Central memory CD8-positive, alpha-beta T cell (primary cell): ENCODE measurements at places on chromosomes 5 and 9.
A peak's percentile ranks its signal among the peaks of the same experiment; 100 is the strongest.

DNA sequence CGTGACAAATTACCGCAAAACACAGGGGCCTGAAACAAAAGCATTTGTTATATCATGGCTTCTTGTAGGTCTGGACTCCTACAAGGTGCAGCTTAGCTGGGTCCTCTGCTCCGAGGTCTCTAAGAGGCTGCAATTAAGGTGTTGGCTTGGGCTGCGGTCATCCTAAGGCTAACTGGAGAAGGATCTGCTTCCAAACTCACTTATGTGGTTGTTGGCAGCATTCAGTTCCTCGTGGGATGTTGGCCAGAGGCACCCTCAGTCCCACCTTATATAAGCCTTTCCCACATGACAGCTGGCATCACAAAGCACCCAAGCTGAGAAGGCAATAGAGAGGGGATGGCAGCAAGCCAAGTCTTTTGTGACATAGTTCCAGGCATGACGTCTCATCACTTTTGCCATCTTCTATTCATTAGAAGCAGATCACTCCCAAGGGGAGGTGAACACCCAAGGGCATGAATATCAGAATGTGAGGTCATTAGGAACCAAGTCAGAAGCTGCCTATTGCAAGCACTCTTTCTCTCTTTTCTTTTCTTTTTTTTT is 47.9 kb upstream of the ZBTB43 start:
- no peaks in the 10 kb centered on the region for H3K36me3 ChIP-seq
- no peak overlapping the region for H3K4me3 ChIP-seq
- H3K27ac ChIP-seq, result no peak overlapping the region
- H3K4me1 ChIP-seq, result no peaks in the 10 kb centered on the region
- DNase-seq, result no peak

DNA sequence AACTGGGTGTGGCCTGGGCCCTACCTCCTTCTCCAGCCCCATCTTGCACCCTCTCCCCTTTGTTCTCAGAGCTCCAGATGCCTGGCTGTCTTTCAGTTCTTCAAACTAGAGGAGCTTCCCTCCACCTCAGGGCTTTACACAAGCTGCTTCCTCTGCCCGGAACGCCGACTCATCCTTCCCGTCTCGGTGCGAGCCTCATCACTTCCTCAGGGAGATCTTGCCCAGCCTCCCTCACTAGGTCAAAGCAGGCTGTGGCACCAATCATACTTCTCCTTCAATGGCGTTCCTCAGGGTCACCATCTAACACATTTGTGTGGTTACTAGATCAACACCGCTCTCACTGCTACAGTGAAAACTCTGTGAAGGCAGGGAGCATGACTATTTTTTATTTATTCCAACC is 56.2 kb upstream of the ZSWIM6 start:
- DNase-seq, result no peak
- no peak overlapping the region for H3K27ac ChIP-seq
- peaks cover 6% of the 10 kb centered on the region for H3K4me1 ChIP-seq

DNA sequence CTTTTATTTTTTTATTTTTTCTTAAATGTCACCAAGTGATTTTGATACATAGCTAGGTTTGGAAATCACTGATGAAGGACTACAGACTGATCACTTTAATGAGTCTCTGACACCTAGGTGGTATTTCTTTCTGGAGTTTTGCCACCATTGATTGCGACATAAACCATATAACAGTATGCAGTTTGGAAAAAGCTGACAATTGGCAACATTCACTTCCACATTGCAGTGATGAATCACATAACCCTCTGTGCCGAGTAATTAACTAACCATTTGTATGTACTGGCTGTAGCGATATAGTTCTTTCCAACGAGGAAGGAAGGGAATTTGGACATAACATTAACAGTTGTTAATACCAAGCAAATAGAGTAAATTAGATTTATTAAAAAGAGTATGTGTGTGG is 222.9 kb upstream of the EFNA5 start:
- DNase-seq, result no peak
- H3K4me3 ChIP-seq, result no peak overlapping the region
- H3K27me3 ChIP-seq, result no peaks in the 10 kb centered on the region
- H3K27ac ChIP-seq, result no peak overlapping the region
- H3K4me1 ChIP-seq, result no peaks in the 10 kb centered on the region

DNA sequence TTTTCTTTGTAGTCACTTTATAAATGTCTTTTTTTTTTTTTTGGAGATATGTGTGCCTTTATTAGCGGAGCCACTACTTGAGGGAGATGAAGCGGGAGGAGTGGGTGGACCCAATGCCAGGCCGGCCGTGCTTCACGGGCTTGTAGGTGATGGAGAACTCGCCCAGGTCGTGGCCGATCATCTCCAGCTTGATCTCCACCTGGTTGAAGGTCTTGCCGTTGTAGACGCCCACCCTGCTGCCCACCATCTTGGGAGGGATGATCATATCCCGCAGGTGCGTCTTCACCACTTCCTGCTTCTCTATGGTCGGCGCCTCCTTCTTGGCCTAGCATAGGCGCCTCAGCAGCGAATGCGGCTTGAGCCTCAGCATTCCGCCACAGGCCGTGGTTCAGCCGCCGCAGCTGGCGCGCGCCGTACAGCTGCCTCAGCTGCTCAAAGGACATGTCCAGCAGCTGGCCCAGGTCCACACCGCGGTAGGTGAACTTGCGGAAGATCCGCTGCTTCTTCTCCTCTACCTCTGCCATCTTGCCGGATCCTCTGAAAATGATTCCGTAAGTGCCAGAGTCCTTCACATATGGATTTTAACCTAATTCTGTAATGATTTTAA is 1095.6 kb downstream of the MAT2B start:
- H3K27ac ChIP-seq, result no peak overlapping the region
- H3K4me3 ChIP-seq, result no peak overlapping the region
- no peaks in the 10 kb centered on the region for H3K4me1 ChIP-seq

DNA sequence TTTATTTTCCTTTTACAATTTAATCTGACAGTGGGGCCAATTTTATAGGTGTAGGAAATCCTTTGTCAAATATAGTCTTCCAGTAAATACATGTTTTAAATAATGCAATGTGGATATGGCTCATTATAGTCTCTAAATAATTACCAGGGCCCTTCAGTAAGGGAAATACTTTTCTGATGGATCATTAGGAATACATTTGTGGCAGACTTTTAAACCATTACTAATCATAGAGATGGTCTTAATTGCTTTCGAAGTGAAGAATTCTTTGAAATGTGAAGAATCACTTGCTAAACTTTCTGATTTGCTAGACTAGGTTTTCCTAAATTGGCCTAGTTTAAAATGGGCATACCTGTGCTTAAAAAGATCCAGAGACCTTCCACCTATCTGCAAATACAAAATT is 105.6 kb upstream of the ELL2 start:
- H3K4me3 ChIP-seq, result no peak overlapping the region
- H3K36me3 ChIP-seq, result no peaks in the 10 kb centered on the region
- H3K4me1 ChIP-seq, result no peaks in the 10 kb centered on the region
- H3K27me3 ChIP-seq, result no peaks in the 10 kb centered on the region

- peaks cover 8% of the 10 kb centered on the region for H3K27me3 ChIP-seq
- no peaks in the 10 kb centered on the region for H3K4me1 ChIP-seq
- no peaks in the 10 kb centered on the region for H3K36me3 ChIP-seq
- DNase-seq, result no peak
Observed at GRCh38 chr9:99745085-99745484, 76.6 kb upstream of the NR4A3 start.

DNA sequence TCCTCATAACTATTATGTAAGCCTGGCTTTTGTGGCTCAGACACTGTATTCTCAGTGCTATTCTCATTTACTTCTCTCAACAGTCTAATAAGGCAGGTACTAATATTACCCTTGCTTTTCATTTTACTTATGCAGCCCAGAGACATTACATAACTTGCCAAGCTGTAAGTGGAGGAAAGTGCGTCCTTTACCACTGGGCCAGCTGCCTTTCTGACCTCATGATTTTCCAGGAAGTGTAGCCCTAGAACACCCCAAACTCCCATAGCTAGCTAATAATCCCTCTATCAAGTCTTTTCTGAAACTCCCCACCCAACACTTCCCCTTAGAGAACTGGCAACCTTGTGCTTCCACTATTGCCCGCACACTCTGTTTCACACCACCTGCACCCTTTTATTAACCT is 192.9 kb upstream of the HMHB1 start:
- no peaks in the 10 kb centered on the region for H3K36me3 ChIP-seq
- no peak for DNase-seq
- no peak overlapping the region for H3K4me3 ChIP-seq
- peaks cover 7% of the 10 kb centered on the region for H3K27me3 ChIP-seq
- H3K27ac ChIP-seq, result no peak overlapping the region

- peaks cover 5% of the 10 kb centered on the region for H3K36me3 ChIP-seq
- peak overlapping the region; percentile 33 for H3K4me3 ChIP-seq
- peak overlapping the region; percentile 82 for H3K27ac ChIP-seq
- H3K4me1 ChIP-seq, result peaks cover 79% of the 10 kb centered on the region
Observed at GRCh38 chr5:80184235-80185023, 71.4 kb downstream of the SERINC5 start.

- DNase-seq, result no peak
- no peak overlapping the region for H3K27ac ChIP-seq
- H3K4me1 ChIP-seq, result no peaks in the 10 kb centered on the region
- peaks cover 28% of the 10 kb centered on the region for H3K27me3 ChIP-seq
- H3K4me3 ChIP-seq, result no peak overlapping the region
- no peaks in the 10 kb centered on the region for H3K36me3 ChIP-seq
Observed at GRCh38 chr5:163585206-163585605, 79.8 kb downstream of the MAT2B start.

DNA sequence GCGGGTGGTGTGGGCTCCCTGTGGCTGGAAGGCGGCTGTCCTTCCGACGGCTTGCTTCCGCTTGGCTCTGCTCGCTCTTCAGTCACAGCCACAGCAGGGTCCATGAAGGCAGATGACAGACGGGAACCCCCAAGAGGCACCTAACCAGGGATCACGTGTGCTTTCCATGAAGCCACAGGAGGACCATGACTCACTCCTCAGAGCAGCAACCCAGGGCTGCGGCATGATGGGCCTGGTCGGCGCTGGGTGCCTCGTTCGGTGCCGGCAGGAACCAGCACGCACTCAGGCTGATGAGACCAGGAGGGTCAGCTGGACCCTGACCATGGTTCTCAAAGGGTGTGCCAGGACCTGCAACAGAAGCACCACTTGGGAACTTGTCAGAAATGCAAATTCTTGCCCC is 32.8 kb upstream of the MED10 start:
- H3K27ac ChIP-seq, result no peak overlapping the region
- H3K36me3 ChIP-seq, result no peaks in the 10 kb centered on the region
- peaks cover 43% of the 10 kb centered on the region for H3K27me3 ChIP-seq
- H3K4me3 ChIP-seq, result no peak overlapping the region

DNA sequence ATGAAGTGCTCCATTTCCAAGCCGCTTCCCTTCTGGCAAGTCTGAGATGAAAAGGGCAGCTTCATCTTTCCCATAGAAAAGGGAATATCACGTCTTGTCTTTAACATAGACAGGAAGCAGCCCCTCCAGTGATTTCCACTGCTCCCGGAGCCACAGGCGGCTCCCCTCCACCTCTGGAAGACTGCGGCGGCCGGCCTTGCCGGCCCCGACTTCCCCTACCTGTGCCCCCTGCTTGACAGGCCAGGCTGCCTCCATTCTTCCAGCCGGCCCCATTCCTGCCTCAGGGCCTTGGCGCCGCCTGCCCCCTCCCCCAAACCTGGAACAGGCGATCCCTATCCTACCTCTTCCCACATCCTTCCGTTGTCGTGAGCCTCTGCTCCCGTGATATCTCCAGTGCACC is 141.8 kb downstream of the ZNF354C start:
- no peak for DNase-seq
- H3K36me3 ChIP-seq, result no peaks in the 10 kb centered on the region
- H3K27ac ChIP-seq, result no peak overlapping the region
- H3K27me3 ChIP-seq, result no peaks in the 10 kb centered on the region
- H3K4me1 ChIP-seq, result no peaks in the 10 kb centered on the region

GRCh38 chr5:68077349-68077894 is 138.1 kb upstream of the PIK3R1 start:
- H3K36me3 ChIP-seq, result no peaks in the 10 kb centered on the region
- H3K4me1 ChIP-seq, result no peaks in the 10 kb centered on the region
- H3K4me3 ChIP-seq, result no peak overlapping the region
- H3K27me3 ChIP-seq, result no peaks in the 10 kb centered on the region
- H3K27ac ChIP-seq, result no peak overlapping the region

GRCh38 chr5:152072091-152072490 is 147.4 kb upstream of the GLRA1 start:
- H3K4me3 ChIP-seq, result no peak overlapping the region
- no peak overlapping the region for H3K27ac ChIP-seq
- peaks cover 44% of the 10 kb centered on the region for H3K27me3 ChIP-seq
- no peak for DNase-seq
- no peaks in the 10 kb centered on the region for H3K4me1 ChIP-seq
- no peaks in the 10 kb centered on the region for H3K36me3 ChIP-seq
